Kidney (tissue), 22 donors: ENCODE measurements at places on chromosomes 2 and 18. TPM values are rescaled to one million over a fixed set of nuclear protein-coding genes. Genes with fewer than 3 reads are reported as not detected.

- no peak overlapping the region for H3K4me3 ChIP-seq
- H3K27ac ChIP-seq, result no peak overlapping the region
- no peaks in the 10 kb centered on the region for H3K36me3 ChIP-seq
- no peak for DNase-seq
- H3K27me3 ChIP-seq, result no peaks in the 10 kb centered on the region
- no peaks in the 10 kb centered on the region for H3K4me1 ChIP-seq
Measured at GRCh38 chr2:11998218-11998617, 251.8 kb downstream of the LPIN1 start.

DNA sequence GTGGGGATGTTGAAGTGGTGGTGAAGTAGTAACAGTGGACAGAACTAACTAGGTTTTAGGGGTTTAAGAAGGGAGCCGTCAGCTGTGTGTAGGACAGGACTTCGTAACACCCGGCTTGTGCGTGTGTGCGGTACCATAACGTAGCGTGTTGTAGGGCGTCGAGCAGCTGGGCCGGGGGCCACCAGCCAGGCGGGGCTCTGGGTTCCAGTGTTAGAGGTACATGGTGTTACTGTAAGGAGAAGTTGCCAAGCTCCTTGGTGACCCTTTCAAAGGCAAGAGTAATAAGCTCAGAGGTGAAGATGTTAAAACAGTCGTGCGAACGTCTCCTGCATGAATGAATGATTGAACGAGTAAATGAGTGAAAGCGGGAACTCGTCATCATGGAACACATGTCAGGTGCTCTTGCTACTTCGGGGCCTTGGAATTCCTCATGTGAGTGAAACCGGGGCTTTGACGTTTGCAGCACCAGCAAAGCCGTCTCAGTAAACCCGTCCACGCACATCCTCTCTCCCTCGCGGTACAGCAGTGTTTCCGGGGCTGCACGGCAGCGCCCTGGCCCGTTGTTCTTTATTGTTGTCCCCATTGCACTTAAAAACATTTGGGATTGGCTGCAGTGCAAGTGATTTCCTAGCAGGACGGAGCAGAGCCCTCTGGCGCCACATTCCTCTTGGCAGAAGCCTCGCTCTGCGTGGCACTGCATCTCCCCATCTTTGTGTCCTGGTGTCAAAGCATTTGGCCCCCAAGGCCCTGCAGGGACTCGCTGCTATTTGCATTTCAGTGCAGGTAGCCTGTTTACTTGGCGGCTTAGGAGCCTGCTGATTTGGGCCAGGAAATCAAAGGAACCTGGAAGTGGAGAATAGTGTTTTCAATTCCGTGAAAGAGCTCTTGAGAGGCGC lies 115.0 kb downstream of the GBX2 start:
- H3K4me1 ChIP-seq, result no peaks in the 10 kb centered on the region
- no peak for DNase-seq
- no peak overlapping the region for H3K4me3 ChIP-seq
- no peaks in the 10 kb centered on the region for H3K27me3 ChIP-seq

GALR1 gene
- total RNA-seq, result 0.06 TPM

SGPP2 gene
- total RNA-seq, result 89.8 TPM

RUFY4 gene
- total RNA-seq, result 0.69 TPM

DNA sequence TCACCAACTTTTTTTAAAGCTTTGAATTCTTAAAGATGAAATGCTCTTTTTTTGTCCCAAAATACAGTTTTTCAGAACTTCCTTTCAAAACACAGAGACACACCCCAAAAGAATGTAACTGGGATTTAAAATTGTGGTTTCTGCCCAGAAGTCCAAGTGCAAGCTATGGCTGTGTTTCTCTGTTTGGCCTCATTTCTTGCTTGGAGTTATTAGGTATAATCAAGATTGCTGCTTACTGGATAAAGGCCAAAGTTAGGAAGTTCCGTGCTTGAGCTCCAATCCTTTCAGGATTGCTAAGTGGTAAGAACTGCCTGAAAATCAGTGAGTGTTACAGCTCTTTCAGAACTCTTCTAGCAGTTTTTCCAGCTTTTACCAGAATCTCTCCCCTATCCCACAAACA lies 16.9 kb downstream of the ZBTB7C start:
- no peaks in the 10 kb centered on the region for H3K36me3 ChIP-seq
- H3K27ac ChIP-seq, result no peak overlapping the region
- no peak overlapping the region for H3K4me3 ChIP-seq

DNA sequence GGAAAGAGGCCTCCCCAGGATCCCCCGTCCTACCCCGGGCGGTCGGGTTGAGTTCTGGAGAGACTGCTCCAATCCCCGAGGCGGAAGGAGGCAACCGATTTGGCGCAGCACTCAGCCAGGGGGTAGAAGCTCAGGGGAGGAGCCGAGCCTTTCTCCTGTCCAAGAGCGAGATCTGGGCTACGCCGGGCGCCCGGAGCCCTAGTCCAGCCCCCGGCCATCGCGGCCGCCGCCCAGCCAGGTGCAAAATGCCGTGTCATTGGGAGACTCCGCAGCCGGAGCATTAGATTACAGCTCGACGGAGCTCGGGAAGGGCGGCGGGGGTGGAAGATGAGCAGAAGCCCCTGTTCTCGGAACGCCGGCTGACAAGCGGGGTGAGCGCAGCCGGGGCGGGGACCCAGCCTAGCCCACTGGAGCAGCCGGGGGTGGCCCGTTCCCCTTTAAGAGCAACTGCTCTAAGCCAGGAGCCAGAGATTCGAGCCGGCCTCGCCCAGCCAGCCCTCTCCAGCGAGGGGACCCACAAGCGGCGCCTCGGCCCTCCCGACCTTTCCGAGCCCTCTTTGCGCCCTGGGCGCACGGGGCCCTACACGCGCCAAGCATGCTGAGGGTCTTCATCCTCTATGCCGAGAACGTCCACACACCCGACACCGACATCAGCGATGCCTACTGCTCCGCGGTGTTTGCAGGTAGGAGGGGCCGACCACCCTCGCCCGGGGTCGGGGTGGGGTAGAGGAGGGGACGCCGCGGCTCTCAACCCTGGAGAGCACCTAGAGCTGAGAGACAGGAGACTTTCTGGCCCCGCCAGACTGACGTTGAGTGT lies at the start of gene DYSF:
DYSF (plus strand) TSS at position 158 of the 817 bp plus-strand sequence.
- peaks cover 12% of the 10 kb centered on the region for H3K4me1 ChIP-seq
- DNase-seq, result peak; percentile 76
- no peaks in the 10 kb centered on the region for H3K36me3 ChIP-seq

- no peak overlapping the region for H3K4me3 ChIP-seq
- no peaks in the 10 kb centered on the region for H3K4me1 ChIP-seq
- DNase-seq, result no peak
- no peaks in the 10 kb centered on the region for H3K36me3 ChIP-seq
Measured at GRCh38 chr2:59082657-59083056, 841.5 kb upstream of the FANCL start.

TMEM178A gene
- 5.7 TPM for total RNA-seq

STARD6 gene
- 0.19 TPM for total RNA-seq

PARD6G gene
- total RNA-seq, result 1.9 TPM

- H3K27ac ChIP-seq, result no peak overlapping the region
- H3K36me3 ChIP-seq, result no peaks in the 10 kb centered on the region
- peaks cover 2% of the 10 kb centered on the region for H3K4me1 ChIP-seq
- no peaks in the 10 kb centered on the region for H3K27me3 ChIP-seq
- no peak for DNase-seq
- H3K4me3 ChIP-seq, result no peak overlapping the region
Measured at GRCh38 chr2:238505119-238505891, 78.6 kb downstream of the ASB1 start.

DNA sequence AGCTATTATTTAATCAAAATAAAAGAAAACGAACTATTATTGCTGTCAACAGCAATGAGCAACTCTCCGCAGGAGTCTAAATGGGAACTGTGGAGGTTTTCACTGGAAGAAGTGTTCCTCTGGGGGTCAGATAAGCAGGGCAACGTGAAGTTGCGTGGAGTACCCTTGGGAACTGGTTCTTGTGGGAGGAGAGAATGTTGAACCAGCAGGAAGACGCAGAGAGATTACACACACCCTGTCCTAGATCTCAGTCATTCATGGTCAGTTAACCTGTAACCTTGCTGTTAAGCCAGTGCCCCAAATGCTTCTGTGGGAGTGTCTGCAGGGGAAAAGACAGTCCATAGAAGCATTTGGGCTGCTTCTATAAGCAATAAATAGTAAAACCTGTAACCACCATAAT lies 20.4 kb upstream of the CABLES1 start:
- peak overlapping the region; percentile 49 for H3K4me3 ChIP-seq
- no peaks in the 10 kb centered on the region for H3K27me3 ChIP-seq
- peaks cover 7% of the 10 kb centered on the region for H3K4me1 ChIP-seq
- no peak for DNase-seq

DNA sequence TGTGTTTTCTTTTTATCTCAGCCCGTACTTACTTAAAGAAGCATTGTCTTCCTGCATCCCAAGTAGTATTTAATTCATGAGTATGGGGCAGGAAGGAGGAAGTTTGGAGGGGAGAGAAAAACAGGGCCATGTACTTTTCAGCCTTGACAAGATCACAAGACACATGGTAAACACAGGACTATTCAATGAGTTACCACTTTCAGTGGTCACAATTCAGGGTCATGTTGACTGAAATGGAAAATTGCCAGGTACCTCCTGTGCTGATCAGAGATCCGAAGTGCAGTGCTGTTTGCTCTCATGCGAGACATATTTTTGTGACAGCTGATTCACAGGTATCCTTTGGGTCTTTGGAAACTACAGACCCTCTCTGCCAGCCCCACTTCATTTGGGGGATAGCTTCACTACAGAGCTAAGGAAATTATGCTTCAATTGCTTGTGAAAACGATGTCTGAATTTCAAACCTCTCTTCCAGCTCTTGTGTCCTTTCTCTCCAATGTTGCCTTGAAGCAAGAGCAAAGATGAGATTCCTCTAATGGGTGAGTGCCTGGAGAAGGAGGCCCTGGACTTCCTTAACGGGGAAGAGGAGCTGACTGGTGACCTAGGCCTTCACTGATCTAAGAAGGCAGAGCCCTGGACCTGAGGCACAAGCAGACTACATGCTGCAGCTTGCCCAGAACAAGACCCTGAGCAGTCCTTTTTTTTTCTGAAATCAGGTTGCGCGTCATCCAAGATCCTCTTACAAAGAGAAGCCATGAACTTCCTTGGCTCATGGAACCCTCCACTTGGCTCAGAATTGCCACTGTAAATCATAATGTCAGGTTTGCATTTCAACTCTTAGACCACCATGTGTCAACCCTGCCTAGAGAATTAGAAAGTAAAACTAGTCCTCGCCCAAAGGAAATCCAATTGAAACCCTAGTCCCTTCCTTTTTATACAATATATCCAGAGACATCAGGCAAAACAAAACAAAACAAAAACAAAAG lies 44.1 kb downstream of the EVA1A start:
- H3K27ac ChIP-seq, result peak overlapping the region; percentile 2
- no peak overlapping the region for H3K4me3 ChIP-seq
- DNase-seq, result no peak
- no peaks in the 10 kb centered on the region for H3K27me3 ChIP-seq

RFTN2 gene
- total RNA-seq, result 4.0 TPM

- peaks cover 8% of the 10 kb centered on the region for H3K4me1 ChIP-seq
- no peaks in the 10 kb centered on the region for H3K27me3 ChIP-seq
- no peak overlapping the region for H3K27ac ChIP-seq
- no peaks in the 10 kb centered on the region for H3K36me3 ChIP-seq
- no peak overlapping the region for H3K4me3 ChIP-seq
- DNase-seq, result no peak
Measured at GRCh38 chr2:8481463-8482009, 200.3 kb upstream of the ID2 start.

- H3K4me1 ChIP-seq, result no peaks in the 10 kb centered on the region
- DNase-seq, result peak; percentile 40
- H3K27ac ChIP-seq, result no peak overlapping the region
- H3K36me3 ChIP-seq, result no peaks in the 10 kb centered on the region
- H3K27me3 ChIP-seq, result no peaks in the 10 kb centered on the region
Measured at GRCh38 chr2:240426845-240427721, 8.4 kb upstream of the GPC1 start.

MRPL53 gene
- total RNA-seq, result 85.1 TPM
